ENCODE measurements at places on chromosomes 5 and 9.
A peak's percentile ranks its signal among the peaks of the same experiment; 100 is the strongest.

DNA sequence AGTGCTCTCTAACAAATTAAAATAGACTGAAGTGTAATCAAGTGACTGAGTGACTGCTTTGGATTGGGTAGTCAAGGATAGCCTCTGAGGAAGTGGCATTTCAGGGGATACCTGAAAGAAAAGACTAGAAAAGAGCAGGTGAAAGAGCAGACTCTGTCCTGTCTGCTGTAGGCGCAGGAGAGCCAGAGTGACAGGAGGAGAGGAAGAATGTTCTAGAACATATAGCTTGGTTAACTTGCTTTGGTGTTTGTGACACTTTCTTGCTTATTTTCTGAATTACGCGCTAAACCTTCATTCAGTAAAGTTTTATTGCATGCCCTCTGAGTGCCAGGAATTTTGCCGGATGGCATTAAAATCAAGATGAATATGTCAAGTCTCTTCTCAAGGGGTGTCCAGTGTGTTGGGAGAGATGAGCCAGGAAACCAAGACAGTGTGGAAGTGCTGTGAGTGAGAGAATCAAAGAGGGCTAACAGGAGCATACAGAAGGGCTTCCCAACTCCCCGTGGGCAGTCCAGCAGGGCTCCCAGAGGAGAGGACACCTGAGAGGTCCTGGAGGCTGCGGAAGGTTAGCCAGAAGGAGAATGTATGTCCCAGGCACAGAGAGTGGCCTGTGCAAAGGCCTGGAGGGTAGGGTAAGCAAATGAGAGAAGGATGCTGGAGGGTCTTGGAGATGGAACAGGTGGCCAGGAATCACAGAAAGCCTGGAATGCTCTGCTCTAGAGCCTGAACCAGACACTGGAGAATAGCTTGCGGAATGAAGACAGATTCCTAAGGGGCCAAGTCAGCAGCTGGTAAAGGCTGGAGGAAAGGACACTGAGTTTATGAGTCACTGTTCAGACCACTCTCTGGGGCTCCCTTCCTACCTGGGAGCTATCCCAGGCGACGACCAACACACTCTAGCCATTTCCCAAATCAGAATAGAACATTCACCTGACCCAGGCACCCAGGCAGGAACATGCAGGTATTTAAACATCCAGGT is 59.3 kb downstream of the SLC22A5 start:
- DNase-seq = peak; percentile 17

DNA sequence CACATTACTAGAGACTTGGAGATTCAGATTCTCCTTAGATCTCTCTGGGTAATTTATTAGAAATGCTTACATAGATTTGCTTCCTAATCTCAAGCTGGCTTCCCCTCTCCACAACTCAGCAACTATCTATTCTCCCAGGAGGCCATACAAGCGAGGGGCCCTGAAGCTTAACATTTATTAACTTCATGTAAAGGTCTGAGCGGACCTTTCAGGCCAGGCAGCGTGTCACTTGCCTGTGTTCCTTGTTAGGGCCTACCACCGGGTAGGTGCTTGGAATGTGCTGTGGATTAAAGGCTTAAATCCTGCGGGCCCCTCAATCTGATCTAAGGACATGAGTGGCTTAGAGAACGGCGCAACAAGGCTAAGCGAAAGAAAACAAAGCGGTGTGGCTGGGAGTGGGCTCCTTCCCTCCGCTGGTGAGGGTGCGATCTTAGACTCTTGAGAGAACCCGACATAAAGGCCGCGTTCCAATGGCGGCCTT is 712 bp upstream of the HSPA4 start:
- no peak for DNase-seq

DNA sequence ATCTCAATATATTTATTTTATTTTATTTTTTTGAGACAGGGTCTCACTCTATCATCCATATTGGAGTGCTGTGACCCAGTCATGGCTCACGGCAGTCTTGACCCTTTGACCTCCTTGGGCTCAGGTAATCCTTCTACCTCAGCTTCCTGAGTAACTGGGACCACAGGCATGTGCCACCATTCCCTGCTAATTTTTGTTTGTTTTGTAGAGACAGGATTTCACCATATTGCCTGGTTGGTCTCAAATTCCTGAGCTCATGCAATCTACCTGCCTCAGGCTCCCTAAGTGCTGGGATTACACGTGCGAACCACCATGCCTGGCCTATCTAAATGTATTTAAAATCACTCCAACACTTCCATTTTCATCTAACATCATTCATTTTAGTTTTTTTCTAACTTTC is 190.5 kb upstream of the CHD1 start:
- no peak for DNase-seq

GRCh38 chr9:76044266-76044819 is 153.9 kb downstream of the PCSK5 start:
- DNase-seq = no peak

DNA sequence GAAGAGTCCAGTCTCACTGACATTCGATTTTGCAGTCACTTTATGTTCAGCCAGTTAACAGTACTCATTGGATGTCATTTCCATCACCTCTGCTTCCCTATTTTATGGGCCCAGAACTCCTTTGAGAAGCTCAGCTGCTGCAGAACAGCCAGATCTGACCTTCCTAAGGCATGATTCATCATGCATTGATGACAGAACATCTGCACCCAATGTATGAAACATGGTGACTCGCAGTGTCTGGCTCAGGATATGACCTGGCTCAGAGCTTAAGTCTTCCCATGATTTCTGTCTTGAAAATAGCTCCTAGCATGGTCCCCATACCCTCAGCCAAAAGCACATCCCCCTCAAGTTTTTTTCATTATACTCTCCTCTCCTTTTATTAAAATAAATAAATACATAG is 92.6 kb upstream of the TRIM32 start:
- peak; percentile 40 for DNase-seq

GRCh38 chr5:42267091-42267490 is 156.1 kb upstream of the GHR start:
- no peak for DNase-seq

- DNase-seq = no peak
These were observed 90.1 kb downstream of the CRB2 start for GRCh38 chr9:123445981-123446610.

GRCh38 chr5:6718718-6719117 is 5.5 kb downstream of the TENT4A start:
- no peak for DNase-seq

Measured in A549 (cell line).